Erythroblast (primary cell): ENCODE measurements at places on chromosomes 3 and 15.

DNA sequence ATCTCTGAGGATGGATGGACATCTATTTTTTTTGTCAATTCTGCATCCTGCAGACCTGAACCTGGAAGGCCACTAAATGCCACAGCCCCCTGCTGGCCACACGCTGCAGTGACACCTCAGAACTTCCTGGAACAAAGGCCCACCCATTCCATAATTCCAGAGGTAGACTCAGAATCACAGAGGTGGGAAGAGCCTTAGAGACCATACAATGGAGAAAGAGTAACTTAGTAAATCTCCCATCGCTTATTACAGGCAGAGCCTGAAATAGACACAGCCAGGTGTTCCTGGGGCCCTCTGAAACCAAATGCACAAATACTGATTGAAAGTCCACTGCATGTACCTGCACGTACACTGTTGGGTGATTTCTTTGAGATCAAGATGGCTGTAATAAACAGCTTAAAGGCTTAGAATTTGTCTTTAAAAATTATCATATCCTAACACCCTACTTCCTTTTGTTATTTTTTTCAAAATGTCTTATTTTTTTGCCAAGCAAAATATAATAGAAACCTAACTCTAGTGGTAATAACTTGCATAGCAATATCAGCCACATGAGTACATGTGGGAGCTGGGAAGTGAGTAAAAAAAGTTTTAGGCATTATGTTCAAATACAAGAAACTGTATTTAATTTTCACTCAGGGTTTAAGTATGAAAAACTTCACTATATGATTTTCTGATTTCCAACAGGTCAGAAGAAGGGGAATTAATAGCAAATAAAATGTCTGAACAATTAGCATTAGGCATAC lies 62.7 kb downstream of the EOMES start:
- peak; percentile 55 for DNase-seq

GRCh38 chr3:183327343-183327742 lies 74.3 kb downstream of the B3GNT5 start:
- DNase-seq = no peak

DNA sequence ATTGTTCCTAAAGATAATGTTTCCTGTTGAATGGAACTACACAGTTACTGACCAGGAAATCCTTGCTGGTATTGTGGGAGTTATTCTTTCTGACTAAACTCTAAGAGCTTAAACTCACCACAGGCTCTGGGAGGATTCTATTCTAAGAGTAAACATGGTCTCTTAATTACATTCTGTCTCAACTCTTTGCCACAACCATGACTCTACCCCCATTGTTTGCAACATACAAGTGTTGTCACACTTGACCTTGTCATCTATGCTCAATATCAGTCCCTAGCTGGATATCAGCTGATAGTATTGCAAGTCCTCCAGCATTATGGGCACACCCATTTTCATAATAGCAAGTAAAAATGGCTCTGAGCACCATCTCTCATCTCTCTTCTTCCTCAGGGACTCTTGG lies 29.6 kb upstream of the SECISBP2L start:
- peak; percentile 19 for DNase-seq

GRCh38 chr15:99212406-99212805 lies 37.0 kb downstream of the TTC23 start:
- DNase-seq = peak; percentile 9

GRCh38 chr3:43867436-43868072 lies 176.8 kb downstream of the ABHD5 start:
- no peak for DNase-seq

DNA sequence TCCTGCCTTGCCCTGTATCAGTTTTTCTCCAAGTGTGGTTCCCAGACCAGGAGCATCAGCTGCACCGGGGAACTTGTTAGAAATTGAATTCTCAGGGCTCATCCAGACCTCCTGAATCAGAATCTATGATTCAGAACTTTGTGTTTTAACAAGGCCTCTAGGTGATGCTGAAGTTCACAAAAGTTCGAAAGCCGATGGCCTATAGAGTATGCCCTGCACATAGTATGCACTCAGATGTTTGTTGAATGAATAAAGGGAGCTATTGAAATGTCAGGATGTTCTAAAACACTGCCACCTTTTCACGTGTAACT lies 664 bp upstream of the LARP6 start:
- DNase-seq = no peak

GRCh38 chr15:34373951-34374350 lies 7.0 kb upstream of the LPCAT4 start:
- no peak for DNase-seq

DNA sequence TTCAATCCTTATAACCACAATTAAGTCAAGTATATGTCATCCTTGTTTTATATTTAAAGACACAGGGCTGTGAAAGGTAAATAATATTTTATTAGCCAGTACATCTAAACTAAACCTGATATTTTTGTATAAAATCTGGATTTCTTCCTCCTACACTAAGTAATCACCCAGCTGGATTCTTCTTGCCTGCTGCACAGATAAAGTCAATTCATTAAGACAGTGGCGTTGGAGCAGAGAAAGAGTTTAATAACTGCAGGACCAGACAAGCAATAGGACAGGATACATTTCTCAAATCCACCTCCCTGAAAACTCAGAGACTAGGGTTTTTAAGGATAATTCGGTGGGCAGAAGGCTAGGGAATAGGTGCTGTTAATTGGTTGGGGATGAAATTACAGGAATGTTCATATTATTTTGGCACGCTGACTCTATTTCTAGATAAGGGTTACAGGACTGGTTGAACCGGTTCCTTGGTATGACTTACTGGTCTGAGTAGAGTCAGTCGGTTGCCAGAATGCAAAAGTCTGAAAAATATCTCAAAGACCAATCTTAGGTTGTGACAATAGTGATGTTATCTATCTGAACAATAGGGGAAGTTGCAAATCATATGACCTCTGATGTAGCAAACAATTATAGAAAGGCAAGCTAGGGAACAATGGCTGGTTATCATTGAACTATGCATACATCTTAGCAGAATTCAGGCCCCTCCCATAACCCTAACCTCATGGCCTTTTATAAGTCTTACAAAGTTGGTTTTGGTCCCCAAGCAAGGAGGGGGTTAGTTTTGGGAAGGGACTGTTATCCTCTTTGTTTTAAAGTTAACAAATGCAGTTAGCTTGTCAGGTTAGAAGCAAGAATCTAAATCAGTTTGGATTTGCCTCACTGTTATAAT lies 244.8 kb downstream of the ALCAM start:
- DNase-seq = no peak

- DNase-seq = no peak
Observed at GRCh38 chr15:48814286-48814685, 3.4 kb upstream of the CEP152 start.

GRCh38 chr15:37524601-37525000 lies 409.8 kb upstream of the TMCO5A start:
- no peak for DNase-seq

DNA sequence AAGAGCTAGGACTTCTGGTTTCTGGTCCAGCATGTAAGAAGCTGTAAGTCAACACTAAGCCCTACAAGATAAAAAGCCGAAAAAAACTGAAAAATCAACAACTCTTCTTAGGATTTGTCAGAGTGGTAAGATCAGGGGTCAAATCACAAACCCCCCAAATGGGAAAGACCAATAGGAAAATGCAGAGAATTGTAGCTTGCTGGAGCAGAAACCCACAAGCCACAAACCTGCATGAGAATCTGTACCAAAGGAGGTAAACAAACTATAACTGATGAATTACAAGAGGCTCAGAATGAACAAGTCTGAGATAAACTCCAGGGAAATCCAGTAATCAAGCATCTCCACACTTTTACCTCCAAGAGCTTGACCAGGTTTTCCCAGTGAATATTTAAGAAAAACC lies 36.0 kb downstream of the RFX7 start:
- DNase-seq = no peak

DNA sequence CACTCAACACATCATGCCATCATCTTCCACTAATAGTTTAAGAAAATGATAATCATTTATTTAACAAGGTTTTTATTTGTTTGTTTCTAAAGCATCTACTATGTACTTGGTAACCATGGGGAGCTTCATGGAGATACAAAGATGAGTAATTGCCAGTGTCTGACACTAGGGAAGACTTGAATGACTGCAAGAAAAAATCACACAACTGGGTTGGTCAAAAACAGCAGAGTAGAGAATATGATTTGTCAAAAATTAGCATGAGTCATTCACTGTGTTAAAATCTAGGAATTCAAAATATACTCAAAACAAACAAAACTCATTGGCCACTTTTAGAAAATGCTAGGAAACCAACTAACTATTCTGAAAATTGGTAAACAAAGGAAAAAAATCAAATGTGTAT lies 6.3 kb downstream of the BNC1 start:
- no peak for DNase-seq

GRCh38 chr3:184765047-184765729 lies 46.8 kb upstream of the VPS8 start:
- no peak for DNase-seq

GRCh38 chr3:68424796-68425460 lies 507.4 kb downstream of the TAFA4 start:
- DNase-seq = no peak

DNA sequence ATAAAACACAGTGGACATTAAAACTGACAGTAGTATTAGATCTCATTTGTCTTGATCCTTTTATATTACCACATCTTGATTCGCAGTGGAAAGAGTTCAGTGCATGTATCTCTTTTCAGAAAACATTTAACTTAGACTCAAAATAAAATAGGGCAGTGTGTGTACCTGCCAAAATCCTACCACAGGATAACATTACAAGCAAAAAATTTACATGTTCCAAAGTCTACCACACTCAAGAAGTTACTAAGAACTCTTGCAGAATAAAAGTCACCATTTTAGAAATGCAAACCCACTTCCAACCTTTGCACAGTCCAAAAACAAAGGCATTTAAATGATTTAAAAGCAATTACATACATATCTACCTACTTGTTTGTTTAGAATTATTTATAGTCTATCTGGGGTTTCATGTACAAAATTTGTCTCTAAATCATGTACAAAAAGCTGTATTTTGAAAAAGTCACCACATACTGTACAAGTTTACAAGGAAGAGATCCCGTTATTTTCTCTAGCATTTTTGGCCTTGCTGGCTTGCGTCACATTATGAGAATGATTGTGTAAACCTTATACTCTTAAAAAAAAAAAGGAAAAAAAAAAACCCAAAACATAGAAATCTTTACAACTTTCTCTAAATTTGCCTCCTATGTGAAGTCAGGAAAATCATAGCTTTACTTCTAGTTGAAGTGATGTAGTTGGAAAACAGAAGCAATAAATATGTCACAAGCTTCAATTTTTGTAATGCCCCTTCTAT lies 153.8 kb downstream of the ADAM10 start:
- DNase-seq = no peak

DNA sequence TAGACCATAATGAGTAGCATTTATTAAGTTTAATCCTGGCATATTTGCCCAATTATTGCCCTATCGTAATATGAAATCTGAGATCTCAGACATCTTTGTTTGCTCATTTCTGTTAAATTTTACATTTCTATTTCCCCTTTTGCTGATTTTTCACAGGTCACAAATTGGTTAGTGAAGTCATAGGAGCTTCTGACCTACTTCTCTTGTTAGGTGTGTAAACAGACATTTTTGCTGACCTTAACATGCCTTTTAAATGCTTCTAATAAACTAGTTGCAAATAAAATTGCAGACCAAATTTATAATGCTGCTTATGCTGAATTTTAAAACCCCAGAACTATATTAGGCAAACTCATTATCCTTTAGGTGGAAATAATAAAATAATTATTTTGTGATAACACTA lies 24.6 kb downstream of the OPA1 start:
- no peak for DNase-seq

GRCh38 chr3:170811928-170812591 lies 57.9 kb downstream of the RPL22L1 start:
- peak; percentile 94 for DNase-seq

DNA sequence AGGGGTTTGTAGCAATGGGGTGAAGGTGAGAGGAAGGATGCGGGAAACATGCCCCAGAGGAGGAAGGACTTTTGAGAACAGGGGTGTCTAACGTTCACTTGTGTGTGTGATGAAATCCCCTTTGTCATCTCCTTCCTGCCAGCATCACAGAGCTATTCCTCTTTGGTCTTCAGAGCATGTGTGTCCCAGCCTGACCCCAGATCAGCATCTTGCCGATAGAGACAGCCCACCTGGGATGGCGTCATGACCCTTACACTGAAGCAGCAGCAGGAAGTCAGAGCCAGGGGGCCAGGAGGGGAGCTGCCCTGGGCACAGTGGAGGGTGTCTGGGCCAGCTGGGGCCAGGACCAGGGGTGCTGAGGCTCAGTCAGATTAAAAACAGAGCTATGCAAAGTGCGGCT lies 29.9 kb upstream of the GRIP2 start:
- DNase-seq = no peak

DNA sequence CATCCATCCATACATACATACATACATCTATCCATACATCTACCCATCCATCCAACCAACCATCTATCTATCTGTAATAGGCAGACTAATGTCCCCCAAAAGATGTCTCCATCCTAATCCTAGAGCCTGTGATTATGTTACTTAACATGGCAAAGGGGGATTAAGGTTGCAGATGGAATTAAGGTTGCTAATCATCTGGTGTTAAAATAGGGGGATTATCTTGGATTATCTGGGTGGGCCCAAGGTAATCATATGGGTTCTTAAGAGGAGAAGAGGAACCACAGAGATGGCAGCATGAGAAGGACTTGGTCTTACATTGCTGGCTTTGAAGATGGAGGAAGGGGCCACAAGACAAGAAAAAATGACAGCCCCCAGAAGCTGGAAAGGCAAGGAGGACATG lies 14.7 kb upstream of the RPL29 start:
- DNase-seq = no peak

DNA sequence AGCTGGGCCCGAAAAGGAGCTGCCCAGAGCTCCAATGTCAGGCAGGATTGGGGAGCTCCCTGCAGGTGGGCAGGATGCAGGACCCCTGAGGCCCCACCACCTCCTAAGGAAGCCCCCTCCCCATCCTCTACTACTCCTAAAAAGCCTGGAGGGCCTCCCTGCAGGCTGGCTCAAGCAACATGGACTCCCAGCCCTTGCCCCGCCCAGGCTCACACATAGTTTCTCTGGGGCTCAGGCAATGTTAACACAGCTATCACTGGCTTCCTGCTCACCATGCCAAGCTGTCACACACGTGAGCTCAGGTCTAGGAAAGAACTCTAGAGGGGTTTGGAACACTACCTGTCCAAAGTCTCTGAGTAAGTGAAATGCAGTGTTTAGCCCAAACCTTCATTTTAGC lies 65.4 kb upstream of the ZNF148 start:
- DNase-seq = peak; percentile 53

DNA sequence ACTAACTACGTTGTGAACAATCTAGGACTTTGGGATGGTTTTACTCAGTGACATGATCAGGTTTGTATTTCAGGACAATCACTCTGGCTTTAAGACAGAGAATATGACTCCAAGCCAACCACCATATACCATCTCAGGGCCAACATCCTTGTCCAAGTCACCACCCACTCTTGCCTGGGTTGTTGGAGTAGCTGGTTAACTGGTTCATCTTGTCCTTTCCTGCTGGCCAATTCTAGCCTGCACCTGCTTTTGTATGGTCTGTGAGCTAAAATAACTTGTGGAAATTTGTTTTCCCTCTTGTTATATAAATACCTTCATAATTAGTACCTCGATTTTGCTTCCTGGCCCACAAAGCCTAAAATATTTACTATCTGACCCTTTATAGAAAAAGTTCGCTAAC lies 306.8 kb upstream of the STT3B start:
- DNase-seq = no peak
